ENCODE measurements at places on chromosomes 7 and 10.

GRCh38 chr10:35855155-35855947 is 213.3 kb upstream of the FZD8 start:
- no peak for DNase-seq

GRCh38 chr7:39824456-39825200 is 125.4 kb upstream of the CDK13 start:
- no peak for DNase-seq

- DNase-seq = no peak
Observed at GRCh38 chr7:122595885-122596284, 103.0 kb downstream of the RNF133 start.

GRCh38 chr7:45161842-45162241 is 4.3 kb downstream of the RAMP3 start:
- DNase-seq = no peak

DNA sequence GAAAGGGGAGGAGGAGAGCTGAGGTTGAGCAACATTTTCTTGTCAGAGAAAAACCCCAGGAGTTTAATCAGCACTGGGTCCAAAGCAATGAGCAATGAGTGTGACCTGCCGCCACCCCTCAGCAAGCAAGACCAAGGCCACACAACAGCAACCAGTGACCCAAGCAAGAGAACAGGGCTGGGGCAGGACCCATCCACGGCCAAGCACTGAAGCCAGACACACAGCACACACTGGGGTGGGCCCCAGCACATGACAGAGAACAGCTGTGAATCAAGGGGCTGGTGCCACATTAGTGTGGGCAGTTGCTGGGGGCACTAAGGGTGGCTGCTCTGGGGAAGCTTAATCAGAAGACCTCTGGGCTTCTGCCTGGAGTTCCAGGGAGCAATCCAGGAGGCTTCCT is 16.2 kb downstream of the TMEM72 start:
- no peak for DNase-seq

DNA sequence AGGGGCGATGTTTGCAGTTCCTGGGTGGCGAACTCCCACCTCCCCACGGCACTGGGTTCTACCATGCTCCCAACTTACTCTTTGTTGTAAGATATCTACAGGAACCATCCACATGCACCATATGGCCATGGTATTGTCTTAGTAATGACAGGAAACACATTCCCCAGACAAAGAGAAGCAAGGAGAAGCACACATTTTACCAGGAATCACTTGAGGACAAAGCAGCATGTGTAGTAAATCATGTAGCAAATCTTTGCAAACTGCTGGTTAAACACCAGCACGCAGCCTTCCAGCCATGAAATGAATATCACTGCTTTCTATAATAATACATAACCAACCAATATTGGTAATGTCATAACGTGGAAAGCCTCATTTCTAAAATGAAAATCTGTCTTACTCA is 101.2 kb downstream of the NRP1 start:
- no peak for DNase-seq

- DNase-seq = no peak
Observed at GRCh38 chr7:123260428-123260960, 60.7 kb upstream of the SLC13A1 start.

GRCh38 chr10:20254497-20254896 is 438.3 kb downstream of the PLXDC2 start:
- no peak for DNase-seq

DNA sequence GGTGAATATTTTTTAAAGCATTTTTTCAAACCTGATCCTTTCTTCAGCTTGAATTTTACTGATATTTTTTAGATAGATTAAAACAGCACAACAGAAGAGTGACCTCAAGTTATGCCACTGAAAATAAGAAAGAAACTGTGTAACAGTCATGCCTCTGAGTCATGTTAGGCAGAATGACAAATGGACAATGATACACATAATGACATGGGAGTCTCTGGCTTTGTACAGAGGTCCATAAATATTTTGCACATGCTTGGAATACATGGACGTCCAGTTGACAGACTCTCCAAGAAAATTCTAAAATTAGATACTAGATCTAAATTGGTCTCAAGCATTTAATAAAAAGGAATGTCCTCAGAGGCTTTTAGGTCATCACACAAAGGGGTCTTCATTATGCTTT is 21.9 kb upstream of the SEMA3A start:
- no peak for DNase-seq

- no peak for DNase-seq
Observed at GRCh38 chr7:104779888-104780287, 234.1 kb upstream of the KMT2E start.

GRCh38 chr7:63070696-63071095 is 928.0 kb upstream of the ZNF722 start:
- DNase-seq = no peak

DNA sequence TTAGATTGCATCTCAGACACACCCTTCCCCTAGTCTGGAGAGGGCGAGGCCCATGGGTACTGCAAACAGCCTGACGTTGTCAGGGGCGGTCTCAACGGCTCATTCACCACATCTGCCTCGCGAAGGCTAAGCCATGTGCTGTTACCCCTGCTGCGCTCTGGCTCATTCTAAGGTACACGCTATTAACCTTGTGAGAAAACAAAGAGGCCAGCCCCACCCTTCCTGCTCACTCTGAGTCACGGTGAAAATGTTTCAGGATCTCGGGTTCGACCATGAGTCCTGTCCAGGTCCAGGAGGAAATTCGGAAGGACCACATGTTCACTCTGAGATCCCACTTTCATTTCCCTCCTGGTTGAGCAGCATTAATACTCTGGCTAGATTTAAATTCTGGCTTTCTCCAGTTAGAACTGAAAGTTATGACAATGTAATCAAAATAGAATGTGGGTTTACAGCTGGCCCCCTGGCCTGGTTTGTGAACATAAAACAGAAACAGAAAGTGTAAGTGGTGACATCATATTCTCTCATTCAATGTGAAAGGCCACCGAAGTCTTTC is 55.2 kb downstream of the EGFR start:
- no peak for DNase-seq

DNA sequence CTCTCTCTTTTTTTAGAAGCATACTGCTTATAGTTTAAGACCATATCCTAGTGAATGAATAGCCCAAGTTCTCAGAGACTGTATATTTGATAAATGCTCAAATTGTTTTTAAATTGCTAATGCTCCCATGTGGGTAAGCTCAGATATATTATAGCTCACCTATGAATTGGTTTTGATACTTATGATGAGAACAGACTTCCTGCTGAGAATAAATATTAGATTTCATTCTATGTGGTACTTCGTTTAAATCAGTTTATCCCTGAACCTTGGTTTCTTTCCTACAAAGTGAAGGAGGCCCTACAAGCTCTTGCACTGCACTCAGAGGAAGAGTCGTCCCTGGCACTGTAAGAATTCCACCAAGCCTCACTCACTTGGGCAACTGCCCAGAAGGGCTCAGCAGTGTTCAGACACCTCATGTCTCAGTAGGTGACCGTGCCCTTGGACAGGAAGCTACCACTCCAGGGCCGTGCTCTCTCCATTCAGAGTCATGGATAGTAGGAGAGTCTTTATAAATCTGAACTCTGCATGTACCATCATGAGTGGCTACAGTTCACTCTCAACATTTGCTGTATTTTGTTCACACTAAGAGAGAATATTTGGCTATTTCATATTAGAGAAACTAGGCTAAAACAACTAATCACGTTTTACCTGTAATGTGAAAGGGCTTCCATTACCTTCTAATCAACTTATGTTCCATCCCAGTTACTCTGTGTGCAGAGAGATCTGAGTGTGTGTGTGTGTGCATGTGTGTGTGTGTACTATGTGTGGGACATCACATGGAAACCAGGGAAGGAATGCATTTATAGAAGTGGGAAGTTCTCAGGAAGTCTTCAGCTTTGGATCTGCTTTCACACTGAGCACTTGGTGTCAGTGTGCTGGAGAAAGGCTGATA is 93.8 kb downstream of the PTPRE start:
- DNase-seq = no peak

GRCh38 chr7:43954524-43955228 is 28.4 kb downstream of the UBE2D4 start:
- DNase-seq = peak; percentile 21

GRCh38 chr7:53001221-53001620 is 34.2 kb upstream of the POM121L12 start:
- no peak for DNase-seq

GRCh38 chr7:92695308-92696261 is 105.4 kb upstream of the FAM133B start:
- peak; percentile 86 for DNase-seq

GRCh38 chr10:29081951-29082685 is 206.8 kb upstream of the LYZL1 start:
- no peak for DNase-seq

- DNase-seq = peak; percentile 94
Observed at GRCh38 chr7:48084727-48085432, 4.2 kb upstream of the UPP1 start.

- no peak for DNase-seq
Observed at GRCh38 chr10:9443758-9444157, 1389.3 kb downstream of the GATA3 start.

- DNase-seq = no peak
Observed at GRCh38 chr7:16609842-16610450, 35.6 kb downstream of the ANKMY2 start.

DNA sequence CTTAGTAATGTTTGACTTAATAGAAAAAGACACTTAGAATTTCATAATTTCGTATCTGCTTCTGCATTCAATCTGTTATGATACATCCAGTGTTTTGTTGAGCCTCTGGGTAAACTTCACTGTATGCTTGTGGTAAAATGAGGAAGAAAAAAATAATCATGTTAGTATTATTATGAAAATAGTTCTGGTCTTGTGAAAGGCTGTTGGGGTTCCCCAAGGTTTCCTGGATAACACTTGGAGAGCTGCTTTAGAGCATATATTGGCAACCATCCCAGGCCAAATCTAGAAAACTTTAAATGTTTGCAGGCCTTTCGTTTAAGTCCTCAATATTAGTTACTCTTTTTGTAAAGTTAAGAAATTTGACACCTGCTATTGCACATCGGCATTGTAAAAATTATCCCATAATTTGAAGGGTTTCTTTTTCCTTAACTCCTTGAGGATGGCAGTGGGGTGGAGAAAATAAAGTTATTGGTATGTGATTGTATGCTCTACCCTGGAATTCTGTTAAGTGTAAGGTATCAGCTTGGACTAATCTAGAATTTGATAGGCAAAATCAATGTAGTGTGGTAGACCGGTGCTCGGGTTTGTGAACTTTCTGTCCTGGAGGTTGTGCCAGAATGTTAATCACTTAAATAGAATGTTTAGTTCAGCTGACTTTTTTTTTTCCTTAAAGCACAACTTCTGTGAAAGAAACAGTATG is 54.5 kb downstream of the WAC start:
- DNase-seq = no peak

DNA sequence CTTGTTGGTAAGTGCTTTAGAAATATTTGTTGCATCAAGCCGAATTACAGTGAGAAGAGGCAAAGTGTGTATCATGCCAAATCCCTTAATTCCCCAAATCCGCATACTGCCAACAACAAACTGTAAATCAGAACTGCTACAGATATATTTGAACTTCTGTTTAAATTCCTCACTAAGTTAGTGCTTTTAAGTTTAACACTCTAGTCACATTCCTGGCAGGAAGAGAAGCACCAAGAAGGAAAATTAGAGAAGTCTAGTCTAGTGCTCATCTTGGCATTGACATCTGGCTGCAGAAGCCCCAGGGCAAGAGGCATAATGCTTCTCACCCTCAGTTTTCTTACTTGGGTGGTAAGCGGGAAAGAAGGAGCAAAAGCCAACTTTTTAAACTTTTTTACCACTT is 343.5 kb downstream of the GPR37 start:
- no peak for DNase-seq

DNA sequence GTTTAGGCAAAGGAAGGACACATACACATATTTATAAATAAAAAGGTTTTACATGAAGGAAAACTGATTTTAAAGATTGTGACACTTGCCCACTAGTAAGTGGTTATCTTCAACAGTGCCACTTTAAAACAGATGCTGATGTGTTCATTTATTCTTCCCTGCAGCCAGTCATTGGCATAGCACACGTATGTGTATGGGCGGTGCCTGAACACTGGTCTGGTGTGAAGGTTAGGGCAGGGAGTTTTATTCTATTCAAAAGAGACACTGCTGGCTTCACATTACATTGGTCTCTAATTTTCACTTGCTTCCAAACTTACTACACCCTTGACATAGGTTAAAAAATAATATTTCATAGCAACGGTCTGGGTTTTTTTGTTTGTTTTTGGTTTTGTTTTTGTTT is 57.9 kb downstream of the NOD1 start:
- no peak for DNase-seq

- no peak for DNase-seq
Observed at GRCh38 chr7:137619181-137619580, 227.6 kb downstream of the DGKI start.

DNA sequence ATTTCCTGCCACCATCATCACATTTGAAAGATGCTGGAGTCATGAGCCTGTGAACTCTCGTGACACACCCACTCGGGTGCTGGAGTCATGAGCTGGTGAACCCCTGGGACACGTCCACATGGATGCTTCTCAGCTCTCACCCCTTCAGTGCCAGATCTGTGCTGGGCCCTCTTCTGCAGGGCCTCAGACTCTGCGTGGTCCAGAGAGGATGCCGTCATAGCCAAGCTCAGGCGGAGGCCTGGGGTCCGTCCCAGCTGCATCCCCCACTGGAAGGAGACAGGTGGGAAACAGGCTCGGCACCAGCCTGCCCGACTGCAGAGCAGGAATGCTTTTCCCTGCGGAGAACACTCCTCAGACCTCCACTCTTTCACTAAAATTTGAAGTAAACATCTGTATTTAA is 156.5 kb upstream of the PPP2R2D start:
- DNase-seq = no peak

DNA sequence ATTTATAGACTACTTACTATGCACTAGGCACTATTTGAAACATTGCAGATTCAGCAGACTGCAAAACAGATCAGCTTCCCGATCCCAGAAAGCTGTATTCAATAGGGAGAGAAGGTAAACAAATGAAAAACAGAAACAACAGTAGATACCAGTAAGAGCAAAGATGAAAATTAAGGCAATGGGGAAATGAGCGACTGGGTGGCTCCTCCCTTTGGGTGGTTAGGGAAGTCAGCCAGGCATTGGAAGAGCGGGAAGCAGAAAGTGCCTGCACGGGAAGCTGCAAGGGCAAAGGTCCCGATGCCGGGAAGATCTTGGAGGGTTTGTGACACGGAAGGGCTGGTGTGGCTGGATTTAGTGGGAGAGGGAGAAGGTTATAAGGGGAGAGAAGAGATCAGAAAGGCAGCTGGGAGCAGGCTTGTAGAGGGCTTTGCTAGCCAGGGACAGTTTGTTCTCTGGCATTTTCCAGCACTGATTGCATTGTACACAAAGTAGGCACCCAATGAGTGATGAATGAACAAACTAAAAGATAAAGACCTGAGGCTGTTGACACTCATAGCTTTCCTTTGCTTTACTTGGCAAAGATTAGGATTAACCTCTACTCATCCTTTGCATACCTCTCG is 67.8 kb downstream of the NAMPT start:
- no peak for DNase-seq

- DNase-seq = no peak
Observed at GRCh38 chr7:139808427-139808826, 20.6 kb upstream of the TBXAS1 start.

DNA sequence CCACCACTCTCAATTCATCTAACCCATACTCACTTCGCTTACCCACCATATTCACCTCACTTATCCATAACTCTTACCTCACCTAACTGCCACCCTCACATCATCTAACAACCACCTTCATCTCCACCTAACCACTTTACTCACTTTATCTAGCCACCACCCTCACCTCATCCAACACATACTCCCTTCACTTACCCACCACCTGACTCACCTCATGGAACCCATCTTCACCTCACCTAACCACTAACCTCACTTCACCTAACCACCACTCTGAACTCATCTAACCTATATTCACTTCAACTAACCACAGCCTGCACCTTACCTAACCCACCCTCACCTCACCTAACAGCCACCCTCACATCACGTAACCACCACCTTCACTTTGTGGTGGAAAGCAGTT is 84.2 kb downstream of the VIPR2 start:
- DNase-seq = no peak

All from AG04449 (cell line).